ENCODE measurements at places on chromosomes 11 and 22. TPM values are rescaled to one million over a fixed set of nuclear protein-coding genes. Genes with fewer than 3 reads are reported as not detected.

- DNase-seq: no peak
These were observed 9.2 kb upstream of the STT3A start for GRCh38 chr11:125583496-125583895.

- no peak for DNase-seq
These were observed 14.3 kb upstream of the RANBP1 start for GRCh38 chr22:20101638-20102037.

DNA sequence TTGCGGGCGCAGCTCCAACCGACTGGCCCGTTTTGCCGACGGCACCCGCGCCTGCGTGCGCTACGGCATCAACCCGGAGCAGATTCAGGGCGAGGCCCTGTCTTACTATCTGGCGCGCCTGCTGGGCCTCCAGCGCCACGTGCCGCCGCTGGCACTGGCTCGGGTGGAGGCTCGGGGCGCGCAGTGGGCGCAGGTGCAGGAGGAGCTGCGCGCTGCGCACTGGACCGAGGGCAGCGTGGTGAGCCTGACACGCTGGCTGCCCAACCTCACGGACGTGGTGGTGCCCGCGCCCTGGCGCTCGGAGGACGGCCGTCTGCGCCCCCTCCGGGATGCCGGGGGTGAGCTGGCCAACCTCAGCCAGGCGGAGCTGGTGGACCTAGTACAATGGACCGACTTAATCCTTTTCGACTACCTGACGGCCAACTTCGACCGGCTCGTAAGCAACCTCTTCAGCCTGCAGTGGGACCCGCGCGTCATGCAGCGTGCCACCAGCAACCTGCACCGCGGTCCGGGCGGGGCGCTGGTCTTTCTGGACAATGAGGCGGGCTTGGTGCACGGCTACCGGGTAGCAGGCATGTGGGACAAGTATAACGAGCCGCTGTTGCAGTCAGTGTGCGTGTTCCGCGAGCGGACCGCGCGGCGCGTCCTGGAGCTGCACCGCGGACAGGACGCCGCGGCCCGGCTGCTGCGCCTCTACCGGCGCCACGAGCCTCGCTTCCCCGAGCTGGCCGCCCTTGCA, 1.0 kb downstream of the FJX1 start:
- peak; percentile 75 for DNase-seq

DNA sequence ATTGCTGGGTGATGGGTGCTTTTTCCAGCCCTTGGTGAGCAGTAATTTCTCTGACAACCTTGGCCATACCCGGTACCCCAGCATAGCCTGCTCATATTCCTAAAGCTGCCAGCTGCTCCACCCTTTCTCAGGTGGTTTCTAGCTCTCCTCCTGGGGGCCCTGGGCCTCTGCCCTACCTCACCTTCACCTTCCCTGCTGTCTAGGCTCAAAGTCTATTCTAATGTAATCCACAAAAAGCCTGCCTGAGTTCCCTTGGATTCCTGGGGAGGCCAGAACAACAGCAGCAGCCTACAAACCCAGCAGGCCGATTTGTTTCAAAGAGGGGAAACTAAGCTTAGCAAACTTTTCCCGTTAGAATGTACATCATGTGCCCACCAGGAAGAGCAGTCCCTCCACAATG, 117.6 kb downstream of the DSCAML1 start:
- no peak for DNase-seq

DNA sequence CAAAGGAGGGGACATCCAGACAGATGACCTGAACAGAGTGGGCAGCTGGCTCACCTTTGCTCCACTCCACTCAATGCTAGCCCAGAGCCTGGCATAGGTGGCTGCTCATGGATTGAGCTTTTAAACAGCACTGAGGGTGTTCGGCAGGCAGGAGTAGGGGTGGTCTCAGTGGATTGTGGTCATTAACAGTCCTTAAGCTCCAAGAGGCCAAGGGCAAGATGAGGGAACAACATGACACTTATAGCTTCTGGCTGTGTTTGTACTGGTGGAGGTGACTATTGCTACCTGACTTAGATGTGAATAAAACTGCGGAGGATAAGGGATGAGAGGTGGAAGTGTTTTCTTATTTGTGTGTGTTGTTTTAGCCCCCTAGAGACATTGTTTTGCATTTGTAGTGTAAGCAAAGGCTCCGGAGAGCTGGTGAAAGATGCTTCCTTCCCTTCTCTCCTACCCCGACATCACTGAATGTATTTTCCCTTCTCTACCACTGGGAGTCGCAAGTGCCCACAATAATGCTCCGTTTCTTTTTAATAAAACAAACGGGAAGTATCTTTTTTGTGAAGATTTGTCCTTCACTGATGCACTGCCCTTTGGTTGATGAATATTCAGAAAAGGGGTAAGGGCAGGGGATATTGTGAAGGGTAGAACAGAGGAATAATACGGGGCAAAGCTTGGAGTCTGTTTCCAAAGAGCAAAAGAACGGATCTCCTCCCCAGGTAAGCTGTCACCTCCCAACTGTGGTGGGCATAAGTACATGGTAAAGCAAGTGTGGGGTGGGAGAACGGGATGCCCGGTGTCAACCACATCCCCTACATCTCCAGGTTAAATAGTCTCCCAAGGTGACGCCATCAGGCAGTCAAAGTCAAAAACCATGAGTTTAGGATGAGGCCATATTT, 27.5 kb upstream of the MTNR1B start:
- peak; percentile 33 for DNase-seq

GRCh38 chr11:29351301-29351873, 665.4 kb downstream of the KCNA4 start:
- DNase-seq: no peak

- no peak for DNase-seq
These were observed 84.5 kb upstream of the PLET1 start for GRCh38 chr11:112345166-112345565.

- DNase-seq: no peak
These were observed 201.9 kb upstream of the PITPNB start for GRCh38 chr22:28120691-28121592.

DNA sequence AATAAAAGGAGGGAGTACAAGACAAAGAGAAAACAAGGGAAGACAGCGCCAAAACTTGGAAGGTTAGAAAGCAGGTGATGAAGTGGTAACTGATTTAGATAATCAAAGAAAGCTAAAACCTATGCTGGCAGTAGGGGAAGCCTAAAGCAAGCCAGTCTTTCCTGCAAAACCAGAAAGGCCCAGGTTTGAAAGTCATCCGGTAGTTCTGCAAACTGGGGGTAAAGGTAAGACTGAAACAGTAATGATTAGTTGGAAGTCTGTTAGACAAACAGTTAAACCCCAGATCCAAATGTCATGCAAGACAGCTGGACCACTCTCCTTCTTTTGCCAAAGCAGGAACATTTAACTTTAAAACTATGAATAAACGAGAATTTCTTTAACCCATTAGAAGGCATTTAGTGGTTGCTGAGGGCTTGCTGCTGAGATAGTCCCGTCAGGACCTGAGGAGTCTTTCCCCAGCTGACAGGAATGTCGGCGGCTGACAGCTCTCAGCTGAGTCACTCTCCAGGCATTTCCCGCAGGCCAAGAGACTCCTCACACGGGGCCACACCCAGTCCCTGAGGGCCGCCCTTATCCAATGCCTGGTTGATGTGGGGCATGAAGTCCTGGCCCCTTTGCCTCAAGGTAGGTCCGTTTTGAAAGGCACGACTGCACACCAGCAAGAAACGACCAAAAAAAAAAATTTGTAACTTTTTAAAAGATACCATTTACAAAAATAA, 36.3 kb upstream of the CFAP300 start:
- DNase-seq: peak; percentile 66

KRTAP5-11 gene
- total RNA-seq: not detected

ATP5MG gene
- total RNA-seq: 113 TPM
